ENCODE measurements at places on chromosomes 3 and 15. TPM values are rescaled to one million over a fixed set of nuclear protein-coding genes. Genes with fewer than 3 reads are reported as not detected.

MASP1 gene
- total RNA-seq, result 17.8 TPM

ONECUT1 gene
- total RNA-seq, result 184 TPM

DNA sequence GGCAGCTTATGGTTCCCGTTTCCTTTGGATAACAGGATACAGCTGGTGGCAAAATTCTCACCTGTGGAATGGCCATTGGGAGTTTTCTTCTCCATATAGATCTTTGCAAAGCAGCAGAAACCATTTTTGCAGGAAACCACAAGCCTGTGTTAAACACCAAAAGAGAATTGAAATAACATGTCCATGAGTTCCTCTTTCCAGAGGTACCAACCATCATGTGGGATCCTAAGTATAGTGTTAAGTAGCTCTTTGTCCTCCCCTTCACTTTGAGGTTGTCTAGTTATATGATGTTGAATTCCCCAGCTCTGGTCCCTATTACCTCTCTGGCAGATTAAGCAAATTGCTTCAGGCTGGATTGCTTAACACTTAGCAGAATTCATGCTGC, 94.9 kb downstream of the AKAP13 start:
- DNase-seq, result no peak

- peak; percentile 41 for DNase-seq
Measured at GRCh38 chr3:51434746-51435327, 43.8 kb downstream of the RBM15B start.

- DNase-seq, result no peak
Measured at GRCh38 chr3:11605398-11605797, 38.3 kb downstream of the VGLL4 start.

DNA sequence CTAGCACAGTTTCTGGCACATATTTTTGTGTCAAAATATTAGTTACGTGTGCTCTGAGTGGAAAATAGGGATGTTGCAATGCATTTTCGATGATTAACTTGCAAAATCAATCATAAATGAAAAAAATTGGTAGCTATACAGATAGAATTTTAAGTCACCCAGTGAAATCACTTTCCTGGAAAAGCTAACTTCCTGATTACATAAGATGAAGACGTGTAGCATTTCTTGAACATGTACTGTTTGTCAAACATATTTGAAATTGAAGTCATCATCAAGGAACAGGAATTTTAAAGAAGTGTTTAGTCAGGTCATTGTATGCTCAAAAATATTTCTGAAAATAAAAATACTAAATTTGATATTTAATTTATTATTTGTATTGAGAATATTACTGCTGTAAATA, 977.7 kb downstream of the PLOD2 start:
- no peak for DNase-seq
